Occipital lobe (tissue), 3 donors: ENCODE measurements at places on chromosomes 2 and 18.
A peak's percentile ranks its signal among the peaks of the same experiment; 100 is the strongest.

GRCh38 chr2:197245829-197246804, 64.5 kb downstream of the ANKRD44 start:
- no peak for DNase-seq

- no peak for DNase-seq
Observed at GRCh38 chr18:36901277-36901701, 72.4 kb downstream of the KIAA1328 start.

DNA sequence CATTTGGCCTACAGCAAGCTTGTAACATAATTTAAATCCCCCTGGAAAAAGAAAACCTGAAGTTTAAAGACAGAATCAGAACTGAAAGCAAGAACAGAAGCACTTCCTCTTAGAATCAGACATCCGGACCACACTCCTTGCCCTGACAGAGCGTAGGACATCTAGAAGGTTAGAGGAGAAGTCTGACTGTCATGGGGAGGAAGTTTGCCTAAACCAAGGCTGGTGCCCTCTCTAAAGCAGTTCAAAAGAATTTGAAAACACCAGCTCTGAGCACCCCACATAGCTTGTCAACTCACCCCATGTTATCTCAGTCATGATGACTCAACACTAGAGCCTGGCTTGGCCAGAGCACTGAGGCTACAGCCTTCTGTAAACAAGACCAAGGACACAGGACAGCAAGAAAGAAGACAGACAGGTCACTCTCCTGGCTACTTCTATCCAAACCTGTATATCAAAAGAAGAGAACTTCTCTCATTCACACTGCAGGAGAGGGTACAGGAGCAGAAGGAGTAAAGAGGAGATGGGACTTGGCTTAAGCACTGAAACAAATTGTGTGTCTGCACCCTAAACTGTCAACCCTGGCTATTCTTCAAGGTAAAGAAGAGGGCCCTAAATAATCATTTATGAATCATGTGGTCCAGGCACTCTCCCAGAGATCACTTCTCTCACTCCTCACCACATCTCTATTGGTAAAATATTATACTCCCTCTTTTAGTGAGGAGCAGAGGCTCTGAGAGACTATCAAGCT, 198.6 kb downstream of the MEMO1 start:
- DNase-seq = no peak

DNA sequence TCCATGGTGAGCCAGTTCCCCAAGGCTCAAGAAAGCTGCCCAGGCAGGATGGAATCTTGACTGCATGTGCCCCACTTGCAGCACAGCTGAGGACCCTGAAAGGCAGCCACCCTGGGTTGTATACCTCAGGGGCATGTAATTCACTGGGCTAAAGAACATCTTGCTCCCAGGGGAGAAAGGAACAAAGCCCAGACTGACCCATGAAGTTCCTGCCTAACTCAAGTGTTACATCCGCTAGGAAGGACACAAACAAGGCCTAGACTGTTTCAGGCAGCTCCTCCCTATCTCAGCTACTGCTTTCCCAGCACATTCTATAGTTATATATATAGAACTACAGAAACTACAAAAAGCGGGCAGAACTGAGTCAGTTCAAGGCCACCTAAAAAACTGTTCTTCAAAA, 69.0 kb downstream of the RBM43 start:
- DNase-seq = no peak

DNA sequence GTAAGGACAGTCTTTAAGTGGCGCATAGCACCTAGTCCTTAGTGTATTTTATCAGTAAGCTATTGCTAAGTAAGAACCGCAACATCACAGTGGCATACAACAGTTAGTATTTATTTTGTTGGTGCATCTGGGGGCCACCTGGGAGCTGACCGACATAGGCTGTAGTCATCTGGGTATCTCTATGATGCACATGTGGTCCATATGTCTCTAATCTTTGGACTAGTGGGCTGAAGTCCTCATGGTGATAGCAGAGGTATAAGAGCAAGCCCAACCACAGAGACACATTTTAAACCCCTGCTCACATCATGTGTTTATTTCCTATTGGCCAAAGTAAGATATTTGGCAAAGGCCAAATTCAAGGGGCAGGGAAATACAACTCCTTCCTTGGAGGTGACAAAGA, 2.9 kb downstream of the CAMKMT start:
- DNase-seq = no peak

DNA sequence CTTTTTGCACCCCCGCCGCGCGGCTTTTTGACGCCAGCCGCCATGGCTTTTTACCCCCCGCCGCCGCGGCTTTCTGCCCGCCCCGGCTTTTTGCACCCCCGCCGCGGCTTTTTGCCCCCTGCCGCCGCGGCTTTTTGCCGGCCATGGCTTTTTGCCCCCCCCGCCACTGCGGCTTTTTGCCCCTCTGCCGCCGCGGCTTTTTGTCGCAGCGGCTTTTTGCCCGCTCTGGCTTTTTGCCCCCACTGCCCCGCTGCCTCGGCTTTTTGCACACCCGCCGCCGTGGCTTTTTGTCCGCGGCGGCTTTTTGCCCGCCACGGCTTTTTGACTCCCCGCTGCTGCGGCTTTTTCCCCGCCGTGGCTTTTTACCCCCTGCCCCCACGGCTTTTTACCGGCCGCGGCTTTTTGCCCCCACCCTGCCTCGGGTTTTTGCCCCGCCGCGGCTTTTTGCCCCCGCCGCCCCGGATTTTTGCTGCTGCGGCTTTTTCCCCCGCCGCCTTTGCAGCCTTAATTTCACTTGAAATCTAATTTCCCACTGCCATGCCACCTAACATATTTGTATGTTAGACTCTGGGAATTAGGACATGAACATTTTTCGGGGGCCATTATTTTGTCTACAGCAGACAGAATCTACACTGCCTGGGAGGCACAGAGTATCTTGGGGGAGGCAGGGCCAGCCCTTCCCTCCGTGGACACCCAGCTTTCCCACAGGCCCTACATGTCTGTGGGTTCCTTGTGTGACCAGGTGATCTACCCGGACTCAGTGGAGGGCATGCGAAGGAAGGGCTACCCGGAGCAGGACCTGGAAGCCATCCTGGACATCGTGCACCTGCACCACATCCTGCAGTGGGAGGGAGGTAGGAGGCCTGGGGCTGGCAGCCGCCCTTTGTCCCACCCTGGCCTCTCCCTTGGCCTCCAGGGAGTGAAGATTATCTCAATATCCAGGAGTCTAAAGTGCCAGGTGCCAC, 3031.0 kb upstream of the TEKT4 start:
- no peak for DNase-seq

GRCh38 chr2:201852878-201853415, 46.6 kb downstream of the CDK15 start:
- no peak for DNase-seq

- DNase-seq = peak; percentile 43
Observed at GRCh38 chr2:70094978-70095719, 7.9 kb downstream of the PCBP1 start.

DNA sequence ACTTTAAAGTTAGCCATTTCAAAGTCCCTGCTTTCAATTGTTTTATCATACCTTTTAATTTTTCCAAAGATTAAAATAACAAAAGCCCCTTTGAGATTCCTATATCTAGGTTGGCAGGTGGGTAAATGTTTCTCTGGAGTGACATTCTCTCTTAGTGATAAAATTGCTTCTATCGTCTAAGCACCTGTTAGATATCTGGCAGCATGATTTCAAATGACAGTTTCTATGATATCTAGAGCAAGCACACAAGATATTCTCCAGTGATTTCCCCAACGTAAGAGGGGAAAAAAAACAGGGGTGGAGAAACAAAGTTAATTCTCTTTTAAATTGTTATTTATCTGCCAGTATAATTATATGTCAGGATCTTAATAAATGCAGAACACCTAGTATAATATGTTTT, 610.2 kb downstream of the DSC3 start:
- no peak for DNase-seq

- DNase-seq = no peak
Observed at GRCh38 chr2:150100336-150100735, 387.1 kb downstream of the RND3 start.

DNA sequence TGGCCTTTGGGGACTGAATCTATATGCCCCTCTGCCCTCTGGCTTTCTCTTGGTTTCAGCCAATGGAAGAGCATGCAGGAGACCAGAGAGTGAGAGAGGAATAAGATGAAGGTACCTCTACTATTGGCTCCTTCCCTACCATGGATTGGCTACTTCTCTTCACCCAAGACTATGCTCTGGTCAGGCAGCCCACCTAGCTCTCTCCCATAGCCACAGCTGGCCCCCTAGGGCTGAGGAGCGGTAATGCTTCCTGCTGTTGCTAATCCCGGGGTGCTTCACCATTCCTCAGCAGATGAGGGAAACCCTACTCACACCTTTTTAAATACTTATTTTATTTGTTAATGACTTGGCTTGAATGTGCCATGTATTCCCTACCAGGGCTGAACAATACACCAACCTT, 142.4 kb downstream of the MREG start:
- no peak for DNase-seq

- DNase-seq = no peak
Observed at GRCh38 chr2:40164736-40165508, 287.0 kb downstream of the SLC8A1 start.

- no peak for DNase-seq
Observed at GRCh38 chr2:240393831-240394410, 41.5 kb upstream of the GPC1 start.

DNA sequence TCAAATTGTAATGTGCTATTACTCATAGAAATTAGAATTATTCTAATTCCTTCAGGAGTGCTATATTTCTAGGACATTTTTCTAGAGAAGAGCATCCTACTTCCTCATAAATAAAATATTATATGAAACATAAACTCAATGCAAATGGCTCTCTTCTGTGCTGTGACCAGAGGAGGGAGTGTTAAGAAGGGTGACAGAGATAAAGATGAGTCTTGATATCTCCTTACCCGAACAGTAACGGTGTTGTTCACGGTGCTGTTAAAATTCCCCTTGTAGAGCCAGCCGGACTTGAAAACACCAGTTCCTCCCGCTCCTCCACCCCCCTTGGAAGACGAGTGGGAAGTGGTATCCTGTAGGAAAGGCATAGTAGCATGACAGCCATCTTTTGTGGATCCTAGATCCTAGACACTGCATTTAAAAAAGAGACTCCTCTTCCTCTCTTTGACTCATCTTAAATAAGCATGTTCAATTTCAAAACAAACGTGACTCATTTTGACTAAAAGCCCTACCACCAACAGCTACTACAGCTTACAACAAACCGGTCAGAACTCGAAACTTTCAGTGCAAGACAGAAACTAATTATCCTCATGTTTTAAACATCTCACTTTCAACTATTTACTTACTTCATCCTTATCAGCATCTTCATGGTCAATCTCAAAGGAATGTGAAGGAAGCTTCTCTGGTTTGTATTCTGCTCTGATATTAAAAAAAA, 156.3 kb downstream of the DOCK10 start:
- DNase-seq = no peak

DNA sequence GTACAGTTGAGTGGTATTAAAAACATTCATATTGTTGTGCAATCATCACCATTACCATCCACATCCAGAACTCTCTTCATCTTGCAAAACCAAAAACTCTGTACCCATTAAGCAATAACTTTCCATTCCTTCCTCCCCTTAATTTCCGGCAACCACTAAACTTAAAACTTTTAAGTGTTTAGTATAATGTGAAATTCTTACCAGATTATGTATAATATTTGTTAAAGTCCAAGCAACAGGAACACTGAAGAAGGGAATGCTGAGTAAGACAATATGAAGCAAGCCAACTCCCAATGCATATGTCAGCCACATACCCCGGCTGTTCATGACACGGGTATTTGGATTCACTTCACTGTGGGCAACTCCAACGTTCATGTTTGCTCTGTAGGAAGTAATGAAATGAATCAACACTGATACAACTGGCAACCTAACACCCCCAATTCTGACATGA, 1.9 kb downstream of the ORMDL1 start:
- no peak for DNase-seq

DNA sequence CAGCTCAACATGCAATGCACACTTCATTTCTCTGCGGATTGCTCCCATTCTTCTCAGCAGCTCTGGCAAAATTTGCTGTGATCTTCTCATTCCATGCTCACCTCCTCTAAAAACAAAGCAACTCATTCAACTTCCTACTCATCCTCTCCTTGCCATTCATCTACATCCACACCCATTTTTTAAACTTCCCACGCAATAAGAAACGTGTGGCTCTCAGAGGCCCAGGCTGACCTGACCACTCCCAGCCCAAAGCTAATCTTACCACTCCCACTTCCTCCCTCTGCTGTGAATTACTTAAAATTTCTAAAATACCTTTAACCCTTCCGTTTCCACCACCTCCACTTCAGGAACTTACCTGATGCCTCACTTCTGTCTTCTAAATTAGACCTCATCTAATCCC, 15.2 kb downstream of the ABCB11 start:
- no peak for DNase-seq

DNA sequence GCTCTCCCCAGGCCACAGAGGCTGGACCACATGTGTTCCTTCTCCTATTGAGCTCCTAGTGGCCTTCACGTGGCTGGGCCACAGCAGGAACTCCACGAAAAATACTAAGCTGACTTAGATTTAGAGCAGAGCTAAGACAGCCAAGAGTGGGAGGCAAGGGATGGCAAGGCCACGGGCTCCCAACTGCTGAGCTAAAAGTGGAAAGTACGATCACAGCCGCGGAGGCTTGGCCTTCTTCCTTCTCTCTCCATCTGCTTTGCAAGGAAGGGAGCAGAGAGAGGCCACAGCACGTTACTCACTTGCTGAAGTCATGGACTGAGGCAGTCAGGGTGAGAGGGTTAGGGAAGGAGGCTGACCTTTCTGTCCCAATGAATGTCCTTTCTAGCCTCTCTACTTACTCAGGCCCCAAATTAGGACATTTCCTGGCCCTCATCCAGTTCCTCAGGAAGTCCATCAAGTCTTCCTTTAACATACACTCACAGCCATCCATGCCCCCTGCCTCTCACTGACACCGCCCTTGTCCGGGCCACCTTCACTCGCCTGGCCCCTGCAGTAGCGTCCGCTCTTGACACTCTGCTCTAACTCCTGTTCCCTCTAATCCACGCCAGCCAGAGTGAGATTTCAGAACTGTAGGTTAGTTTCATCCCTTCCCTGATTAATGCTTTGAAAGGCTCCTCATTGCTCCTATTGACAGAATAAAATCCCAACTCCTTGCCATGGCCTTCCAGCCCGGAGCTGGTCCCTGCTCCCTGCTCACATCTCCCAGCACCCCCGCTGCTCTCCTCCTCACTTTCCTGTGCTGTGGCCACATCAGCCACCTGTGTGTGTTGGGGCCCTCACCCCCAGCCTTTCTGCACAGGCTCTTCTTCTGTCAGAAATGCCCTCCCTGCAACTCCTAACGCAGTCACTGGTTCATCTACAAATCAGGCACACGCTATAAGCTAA, 204.2 kb downstream of the CYP26B1 start:
- DNase-seq = peak; percentile 41

DNA sequence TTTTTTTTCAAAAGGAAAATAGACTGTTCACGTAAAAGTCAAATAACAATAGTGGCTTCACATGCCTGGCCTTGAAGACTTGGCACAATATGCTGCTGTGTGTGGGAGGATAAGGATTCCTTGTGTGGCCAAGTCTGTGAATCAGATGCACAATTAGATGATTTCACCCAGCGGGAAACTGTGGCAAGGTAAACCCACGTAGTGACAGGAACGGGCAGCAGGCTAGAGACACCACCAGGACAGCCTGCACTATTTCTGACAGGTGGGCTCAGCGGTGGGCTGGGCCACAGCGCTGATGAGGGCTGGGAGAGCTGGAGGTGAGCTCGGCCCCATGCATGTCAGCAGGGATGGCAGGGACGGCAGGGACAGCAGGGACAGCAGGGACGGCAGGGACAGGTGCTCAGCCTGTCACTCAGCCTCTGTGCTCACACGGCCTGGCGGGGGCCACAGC, 21.6 kb downstream of the SNORC start:
- peak; percentile 25 for DNase-seq
